Stimulated activated CD4-positive, alpha-beta T cell treated with anti-CD3 and anti-CD28 coated beads, Interleukin-1b, Interleukin-23, amount 100 ng/mL, for 24 hours (primary cell): ENCODE measurements at places on chromosomes 12 and 14.

- no peak for DNase-seq
Observed at GRCh38 chr12:5114436-5114835, 70.8 kb downstream of the KCNA5 start.

- no peak for DNase-seq
Observed at GRCh38 chr12:41514907-41515306, 326.8 kb downstream of the PDZRN4 start.

- DNase-seq: no peak
Observed at GRCh38 chr12:52126050-52126604, 46.6 kb downstream of the SMIM41 start.

DNA sequence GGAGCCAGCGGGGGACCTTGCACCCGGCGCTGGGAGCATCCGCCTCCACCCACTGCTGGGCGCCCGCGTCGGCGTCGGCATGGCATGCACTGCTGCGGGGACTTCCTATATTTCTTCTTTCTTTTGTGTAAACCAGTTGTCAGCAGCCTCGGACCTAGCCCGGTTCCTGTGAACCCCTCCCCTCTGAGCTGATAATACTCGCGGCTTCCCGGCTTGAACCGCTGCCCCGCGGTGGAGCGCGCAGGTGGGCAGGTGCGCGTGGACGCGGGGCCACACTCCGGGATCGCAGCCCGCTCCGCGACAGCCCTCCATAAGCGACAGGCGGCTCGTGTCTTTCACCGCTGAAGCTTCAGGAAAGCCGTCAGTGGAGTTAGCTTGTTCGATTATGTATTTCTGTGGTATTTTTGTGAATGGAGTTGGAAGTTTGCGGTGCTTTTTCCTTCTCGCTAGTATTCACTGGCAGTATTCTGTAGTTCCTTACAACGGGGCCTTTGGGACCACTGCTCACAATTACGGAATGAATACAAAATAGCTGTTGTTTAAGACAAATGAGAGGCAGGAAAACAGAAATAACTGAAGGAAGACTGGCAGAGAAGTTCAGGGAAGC, 870 bp downstream of the BMAL2 start:
- DNase-seq: no peak

DNA sequence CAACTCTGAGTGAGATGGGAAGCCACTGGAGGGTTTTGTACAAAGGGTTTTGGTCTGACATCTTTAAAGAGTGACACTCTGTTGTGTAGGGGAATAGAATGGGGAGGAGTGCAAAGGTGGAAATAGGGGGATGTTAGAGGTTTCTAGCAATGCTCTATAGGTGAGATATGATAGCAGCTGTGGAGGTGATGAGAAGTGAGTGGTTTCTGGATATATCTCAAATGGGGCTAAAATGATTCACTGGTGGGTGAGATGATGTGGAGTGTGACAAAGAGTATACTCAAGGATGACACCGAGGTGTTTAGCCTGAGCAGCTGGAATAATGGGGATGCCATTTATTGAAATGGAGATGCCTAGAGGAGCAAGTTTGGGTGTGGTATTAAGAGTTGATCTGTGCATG, 426.4 kb downstream of the PCNX1 start:
- DNase-seq: no peak

- no peak for DNase-seq
Observed at GRCh38 chr12:5139751-5140150, 96.1 kb downstream of the KCNA5 start.

- no peak for DNase-seq
Observed at GRCh38 chr12:83198291-83199015, 511.7 kb downstream of the TMTC2 start.

DNA sequence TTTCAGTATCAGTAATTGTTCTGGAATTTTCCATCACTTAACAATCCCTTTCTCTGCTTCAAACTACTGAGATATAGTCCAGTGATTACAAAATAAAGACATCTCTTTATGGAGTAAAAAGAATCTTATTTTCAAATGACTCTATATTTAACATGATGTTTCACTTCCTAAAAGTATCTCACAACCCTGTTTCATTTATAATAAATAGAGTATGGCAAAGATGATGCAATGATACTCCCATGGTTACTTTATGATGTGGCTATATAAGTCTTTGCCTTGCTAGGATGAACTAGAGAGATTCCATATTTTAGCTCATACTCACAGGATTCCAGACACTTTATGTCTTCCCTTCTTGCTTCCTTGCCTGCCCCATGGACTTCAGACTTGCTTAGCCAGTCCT, 953.5 kb upstream of the MDGA2 start:
- DNase-seq: no peak

- no peak for DNase-seq
Observed at GRCh38 chr12:116174006-116174405, 103.5 kb downstream of the MED13L start.

GRCh38 chr12:112297188-112297587, 85.0 kb downstream of the HECTD4 start:
- DNase-seq: no peak

- no peak for DNase-seq
Observed at GRCh38 chr12:98109266-98109665, 406.1 kb upstream of the TMPO start.

DNA sequence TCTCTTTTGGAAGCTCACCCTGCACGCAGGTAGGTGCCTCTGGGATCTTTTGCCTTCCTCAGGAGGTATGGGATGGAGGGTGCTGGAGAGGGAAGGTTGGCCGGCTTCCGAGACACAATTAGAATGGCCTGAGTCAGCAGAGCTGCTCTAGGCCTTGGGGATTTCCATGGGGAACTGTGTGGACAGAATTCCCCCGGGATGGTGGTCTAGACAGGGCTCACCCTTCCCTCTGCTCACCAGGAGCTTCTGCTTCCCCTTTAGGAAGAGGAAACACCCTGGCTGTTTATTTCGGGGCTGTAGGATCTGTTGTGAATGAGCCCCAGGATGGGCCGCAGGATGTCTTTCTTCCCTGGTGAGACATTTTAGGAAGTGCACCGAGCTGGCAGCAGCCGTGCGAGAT, 43.7 kb upstream of the TMED10 start:
- DNase-seq: no peak

DNA sequence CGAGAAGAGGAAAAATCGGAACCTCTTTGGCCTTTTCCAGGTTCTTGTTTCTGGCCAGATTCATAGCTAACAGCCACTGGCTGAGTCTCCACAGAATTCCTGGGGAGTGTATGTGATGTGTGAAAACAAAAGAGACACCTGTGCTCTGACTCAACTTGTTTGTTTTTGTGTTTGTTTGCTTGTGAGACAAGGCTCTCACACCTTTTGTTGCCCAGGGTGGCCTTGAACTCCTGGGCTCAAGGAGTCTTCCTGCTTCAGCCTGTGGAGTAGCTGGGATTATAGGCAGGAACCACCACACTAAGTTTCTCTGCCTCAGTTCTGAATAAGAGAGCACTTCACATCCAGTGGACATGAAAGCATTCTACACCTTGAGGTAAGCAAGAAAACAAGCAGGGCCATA, 22.7 kb downstream of the MFAP5 start:
- DNase-seq: no peak

- DNase-seq: no peak
Observed at GRCh38 chr14:60396718-60397343, 89.0 kb downstream of the C14orf39 start.

GRCh38 chr12:57864442-57865083, 18.0 kb upstream of the CTDSP2 start:
- no peak for DNase-seq

DNA sequence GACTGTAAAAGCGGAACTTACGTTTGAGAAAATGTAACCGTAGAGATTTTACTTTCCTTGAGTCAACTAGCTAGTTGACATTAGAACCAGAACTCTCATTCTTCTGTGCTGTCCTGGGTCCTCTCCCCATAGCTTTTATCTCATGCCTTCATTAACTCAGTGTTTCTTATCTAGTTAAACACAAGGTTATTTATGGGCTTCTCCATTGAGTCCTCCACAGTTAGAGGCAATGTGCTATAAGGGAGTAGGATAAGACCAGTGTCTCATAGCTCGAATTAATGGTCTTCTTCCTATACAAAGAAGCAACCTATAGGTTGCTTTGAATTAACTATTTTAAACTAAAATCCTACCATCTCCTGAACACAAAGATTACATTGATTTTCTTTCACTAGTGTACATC, 129.8 kb downstream of the ACSS3 start:
- no peak for DNase-seq

DNA sequence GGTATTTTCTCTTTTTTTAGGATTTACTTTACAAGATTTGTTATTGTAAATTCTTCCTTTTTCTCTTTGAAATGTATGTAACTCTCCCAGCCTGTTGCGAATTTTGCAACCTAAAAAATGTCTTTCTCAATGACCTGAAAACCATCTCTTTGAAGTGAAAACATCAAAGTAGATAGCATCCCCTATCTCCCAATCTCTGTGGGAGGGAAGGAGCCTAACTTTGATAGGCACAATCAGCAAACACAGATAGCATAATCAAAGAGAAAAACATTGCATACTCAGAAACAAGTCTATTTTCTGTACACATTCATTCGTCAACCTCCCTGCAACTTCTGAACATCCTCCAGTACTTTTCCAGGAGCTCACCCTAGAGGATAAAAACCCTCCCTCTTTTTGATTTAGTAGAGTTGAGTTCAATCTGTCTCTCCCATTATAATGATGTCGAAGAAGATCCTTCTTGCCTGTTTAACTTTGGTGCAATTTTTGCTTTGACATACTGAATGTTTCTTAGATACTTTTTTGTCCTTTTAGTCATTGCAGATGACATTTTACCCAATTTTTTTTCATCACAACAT, 849.2 kb upstream of the LRFN5 start:
- no peak for DNase-seq

- no peak for DNase-seq
Observed at GRCh38 chr12:54631988-54632728, 2.5 kb downstream of the LACRT start.

- no peak for DNase-seq
Observed at GRCh38 chr14:94052662-94053061, 26.5 kb downstream of the OTUB2 start.

DNA sequence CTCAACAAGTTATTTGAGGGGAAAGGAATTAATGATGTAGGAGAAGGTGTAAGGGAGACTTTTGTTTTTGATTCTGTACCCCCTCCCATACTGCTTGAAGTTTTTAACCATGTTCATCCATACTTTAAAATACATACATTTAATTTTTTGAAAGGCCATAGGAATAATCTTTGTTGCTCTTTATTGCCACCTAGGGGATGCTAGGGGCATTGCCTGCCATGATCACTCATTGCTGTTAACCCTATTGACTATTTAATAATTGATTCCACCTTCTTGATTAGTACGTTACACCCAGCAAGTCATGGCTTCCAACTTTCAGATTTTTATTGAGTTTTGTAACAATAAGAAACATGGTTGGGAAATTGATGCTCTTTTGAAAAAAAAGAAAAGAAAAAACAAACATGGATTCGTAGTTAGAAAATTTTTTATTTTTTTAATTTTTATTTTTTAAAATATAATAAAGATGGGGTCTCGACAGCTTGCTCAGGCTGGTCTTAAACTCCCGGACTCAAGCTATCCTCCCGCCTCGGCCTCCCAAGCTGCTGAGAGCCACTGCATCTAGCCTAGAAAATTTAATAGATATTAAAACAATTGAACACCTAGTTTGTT, 8.5 kb upstream of the PRKAB1 start:
- DNase-seq: no peak

DNA sequence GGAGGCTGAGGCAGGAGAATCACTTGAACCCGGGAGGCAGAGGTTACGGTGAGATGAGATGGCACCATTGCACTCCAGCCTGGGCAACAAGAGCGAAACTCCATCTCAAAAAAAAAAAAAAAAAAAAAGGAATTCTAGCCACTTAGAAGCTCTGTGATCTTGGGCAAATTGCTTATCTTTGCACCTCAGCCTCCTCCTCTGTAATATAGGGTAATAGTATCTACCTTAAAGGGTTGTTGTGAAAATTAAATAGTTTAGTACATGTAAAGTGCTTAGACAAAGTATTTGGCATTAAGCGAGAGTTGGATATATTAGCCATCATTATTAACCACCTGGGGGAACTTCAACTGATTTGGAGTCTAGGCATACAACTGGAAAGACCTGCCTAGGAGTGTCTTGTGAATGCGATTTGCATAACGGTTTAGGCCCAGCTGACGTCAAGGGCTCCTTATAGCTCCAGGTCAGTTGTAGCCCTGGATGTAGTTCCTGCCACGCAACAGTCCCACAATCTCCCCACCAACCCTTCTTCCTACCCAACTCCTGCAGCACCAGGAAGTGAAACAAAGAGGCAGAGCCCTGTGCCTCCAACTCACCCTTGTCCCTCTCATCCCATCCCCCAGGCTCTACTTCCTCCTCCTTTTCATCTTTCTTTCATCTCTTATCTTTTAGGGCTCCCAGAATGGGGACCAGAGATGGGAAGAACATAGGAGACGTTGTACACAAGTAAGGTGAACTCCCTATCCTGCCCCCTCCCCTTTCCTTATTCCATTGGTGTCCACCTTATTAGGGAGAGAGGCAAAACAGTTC, 2.1 kb upstream of the IL23A start:
- DNase-seq: no peak

- no peak for DNase-seq
Observed at GRCh38 chr12:87953256-87953860, 75.8 kb downstream of the C12orf50 start.

GRCh38 chr14:72892879-72893635, 844 bp downstream of the DPF3 start:
- DNase-seq: no peak

DNA sequence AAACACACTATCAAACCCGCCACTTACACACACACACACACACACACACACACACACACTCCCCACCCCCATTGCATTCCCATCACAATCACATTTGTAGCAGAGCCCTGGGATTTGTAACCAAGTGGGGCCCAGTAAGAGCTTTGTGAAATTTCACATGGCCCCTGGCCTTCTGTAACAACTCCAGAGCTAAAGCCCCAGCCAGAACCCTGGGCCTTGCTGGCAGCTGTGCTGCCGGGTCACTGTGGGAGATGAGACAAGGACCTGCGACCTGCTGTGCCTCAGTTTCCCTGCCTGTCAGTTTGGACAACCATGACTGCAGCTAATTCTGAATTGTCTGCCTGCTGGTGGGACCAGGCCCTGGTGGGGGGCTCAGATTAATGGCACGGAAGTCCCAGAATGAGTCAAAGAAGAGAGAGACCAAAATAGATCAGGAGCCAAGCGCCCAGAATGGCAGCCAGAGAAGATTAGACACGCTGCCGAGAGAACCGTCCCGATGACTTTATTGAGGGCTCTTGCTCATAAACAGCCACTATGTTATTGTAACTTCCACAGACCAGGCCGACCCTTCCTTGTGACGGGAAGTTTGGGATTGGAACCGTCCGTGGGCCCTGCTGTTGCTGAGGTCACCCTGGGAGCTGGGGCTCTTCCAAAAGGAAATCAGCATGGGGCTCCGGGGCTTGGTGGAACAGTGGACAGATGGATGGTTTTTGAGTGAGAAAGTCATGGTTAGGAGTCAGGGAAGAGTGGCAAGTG, 123.1 kb downstream of the ZFP36L1 start:
- no peak for DNase-seq
